ENCODE measurements at places on chromosomes 5 and 9.

DNA sequence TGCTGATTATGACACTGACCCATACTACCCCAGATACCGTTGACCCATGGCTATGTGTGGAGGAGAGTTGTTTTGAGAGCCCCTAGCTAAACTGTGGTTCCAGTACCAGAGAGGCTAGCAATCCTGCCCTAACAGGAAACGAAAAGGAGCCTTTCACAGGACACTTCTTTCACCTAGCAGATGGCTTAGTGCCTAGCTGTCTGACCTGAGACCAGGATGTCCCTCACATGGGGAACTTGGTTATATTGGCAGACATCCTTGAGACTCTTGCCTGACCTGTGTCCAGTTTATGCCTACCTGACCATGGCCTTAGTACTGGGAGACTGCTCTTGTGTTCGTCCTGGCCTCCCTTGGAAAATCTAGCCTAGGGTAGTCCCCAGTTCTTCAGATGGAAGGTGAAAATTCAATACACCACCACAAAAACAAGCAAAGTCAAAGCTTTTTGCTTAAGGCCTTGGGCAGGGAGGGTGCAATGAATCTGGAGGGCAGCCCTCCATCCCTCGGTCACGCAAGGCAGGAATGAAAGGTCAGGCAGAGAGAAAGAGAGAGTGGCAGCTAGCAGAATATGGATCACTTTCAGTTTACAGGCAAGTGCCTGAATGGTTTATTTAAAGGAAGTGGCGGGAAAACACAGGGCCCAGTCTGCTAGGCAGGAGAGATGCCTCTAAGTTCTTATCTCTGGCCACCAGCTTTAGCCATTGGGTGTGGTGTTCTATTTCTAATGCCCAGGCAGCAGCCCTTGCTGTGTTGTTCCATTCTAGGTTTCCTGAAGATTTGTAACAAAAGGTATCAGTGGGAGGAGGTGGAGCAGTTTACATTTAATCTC is 16.4 kb upstream of the ZNF474 start:
- DNase-seq: no peak

GRCh38 chr5:36777105-36777757 is 99.3 kb upstream of the NIPBL start:
- DNase-seq: peak; percentile 51

- no peak for DNase-seq
Measured at GRCh38 chr5:113266227-113266912, 168.4 kb downstream of the TSSK1B start.

DNA sequence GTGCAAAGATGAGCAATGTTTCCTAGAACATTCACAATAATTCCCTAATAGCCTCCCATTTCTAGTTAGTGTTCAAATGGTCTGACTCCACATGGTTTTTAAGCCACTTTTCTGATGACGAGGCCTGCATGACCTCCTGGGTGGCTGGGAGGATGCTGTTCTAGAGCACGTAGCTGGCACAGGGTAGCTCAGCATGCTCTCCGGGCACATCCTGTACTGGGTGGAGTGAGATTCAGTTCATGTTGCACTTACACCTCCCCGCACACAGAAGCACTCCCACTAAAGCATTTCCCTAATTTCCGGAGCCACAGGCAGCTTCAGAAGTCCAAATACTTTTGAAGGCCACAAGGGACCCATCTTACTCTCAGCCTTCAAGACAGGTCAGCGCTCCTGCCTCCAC is 159.8 kb upstream of the LHFPL2 start:
- DNase-seq: no peak

All from ecto neural progenitor cell (in vitro differentiated cells).